ENCODE measurements at places on chromosomes 16 and 17.

DNA sequence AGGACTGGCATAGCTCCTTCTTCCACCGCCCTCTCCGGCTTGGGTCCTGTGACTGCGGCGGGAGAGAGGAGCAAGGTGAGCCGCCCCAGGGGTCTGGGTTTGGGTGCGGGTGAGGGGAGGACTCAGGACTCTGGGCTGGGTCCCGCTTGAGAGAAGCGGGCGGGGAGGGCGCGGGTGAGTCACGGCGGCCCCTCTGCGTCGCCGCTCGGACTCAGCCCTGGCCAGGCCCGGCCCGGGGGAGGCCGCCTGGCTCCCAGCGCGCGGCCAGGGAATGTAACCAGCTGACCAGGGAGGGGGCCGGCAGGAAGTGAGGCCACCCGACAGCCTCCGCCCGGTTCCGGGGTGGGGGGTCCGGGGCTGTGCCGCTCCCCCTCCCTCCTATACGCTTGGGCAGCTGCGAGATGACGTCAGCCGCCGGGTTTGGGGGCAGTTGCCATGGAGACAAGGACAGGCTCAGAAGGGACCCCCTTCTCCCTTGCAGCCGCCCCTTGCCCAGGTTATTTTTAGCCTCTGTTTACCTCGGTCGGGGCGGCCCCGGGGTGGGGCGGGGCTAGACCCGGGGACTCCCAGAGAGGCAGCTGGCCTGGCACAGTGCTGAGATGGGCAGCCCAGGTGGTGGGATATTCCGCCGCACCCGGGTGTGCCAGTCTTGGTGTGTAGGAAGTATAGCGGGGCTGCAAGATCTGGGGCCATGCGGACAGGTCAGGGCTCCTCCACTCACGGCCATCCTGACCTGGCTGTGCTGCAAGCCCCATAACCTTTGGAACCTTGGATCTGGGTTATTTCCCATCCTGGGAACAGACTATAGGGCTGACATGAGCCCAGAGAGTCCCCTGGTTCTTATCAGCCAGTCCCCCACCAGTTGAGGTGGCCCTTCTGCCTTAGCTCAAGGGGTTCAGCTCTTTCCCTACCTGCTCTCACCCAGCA is 1.6 kb downstream of the RIPOR1 start:
- no peak for DNase-seq

DNA sequence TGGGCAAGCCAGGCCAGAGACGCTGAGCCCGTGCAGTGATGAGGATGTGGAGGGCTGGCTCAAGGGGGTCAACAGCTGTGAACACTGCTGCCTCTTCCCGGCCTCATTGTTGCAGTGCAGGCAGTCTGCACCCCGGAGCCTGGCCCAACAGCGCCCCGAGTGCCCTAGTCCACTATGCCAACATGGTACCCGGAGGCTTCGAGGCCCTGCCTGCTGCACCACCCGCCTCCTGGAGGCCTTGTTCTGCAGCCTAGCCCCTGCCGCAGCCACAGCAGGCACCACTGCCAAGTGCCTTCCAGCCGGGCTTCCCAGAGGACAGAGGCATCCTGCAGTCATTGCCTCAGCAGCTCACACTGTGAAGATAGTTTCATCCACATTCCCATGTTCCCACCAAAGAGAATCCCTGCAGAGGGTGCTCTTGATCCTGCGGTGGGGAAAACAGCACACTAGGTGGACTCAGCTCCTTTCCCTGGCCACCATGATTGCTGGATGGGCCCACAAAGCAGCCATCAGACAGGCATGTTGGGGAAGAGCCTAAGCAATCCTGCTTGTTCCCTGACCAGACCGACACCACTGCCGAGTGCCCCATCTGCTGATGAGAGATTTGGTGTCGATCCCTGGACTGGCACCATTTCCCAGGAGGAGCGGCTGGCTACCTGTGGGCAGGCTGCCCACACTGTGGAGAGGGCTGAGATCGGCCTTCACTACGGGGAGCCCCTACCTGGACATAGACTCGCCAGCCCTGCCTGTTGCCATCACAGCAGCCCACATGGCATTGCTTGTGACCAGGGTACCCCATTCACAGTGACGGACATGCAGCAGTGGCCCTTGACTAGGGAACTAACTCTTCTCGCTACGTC is 44.9 kb downstream of the USP22 start:
- DNase-seq: no peak

DNA sequence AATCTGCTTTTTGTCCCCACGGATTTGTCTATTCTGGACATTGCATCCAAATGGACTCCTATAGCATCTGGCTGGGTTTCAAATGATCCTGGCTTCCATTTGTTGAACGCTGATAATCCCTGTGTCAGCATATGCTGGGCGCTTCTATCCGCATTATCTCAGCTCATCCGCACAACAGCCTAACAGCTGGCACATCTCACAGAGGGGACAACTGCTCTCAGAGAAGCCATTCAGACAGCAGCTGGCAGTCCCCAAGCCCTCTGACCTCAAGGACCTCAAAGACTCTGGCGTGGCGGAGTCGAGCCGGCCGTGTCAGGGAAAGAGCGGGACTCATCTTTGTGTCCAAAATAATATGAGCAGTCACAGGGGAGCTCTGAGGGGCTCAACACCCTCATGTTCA is 82.3 kb downstream of the NT5M start:
- DNase-seq: no peak

GRCh38 chr16:23699100-23699499 is 13.9 kb downstream of the ERN2 start:
- no peak for DNase-seq

GRCh38 chr16:30406795-30407101 is 658 bp upstream of the ZNF771 start:
- no peak for DNase-seq

- no peak for DNase-seq
Measured at GRCh38 chr17:57943140-57943539, 12.1 kb downstream of the CUEDC1 start.

DNA sequence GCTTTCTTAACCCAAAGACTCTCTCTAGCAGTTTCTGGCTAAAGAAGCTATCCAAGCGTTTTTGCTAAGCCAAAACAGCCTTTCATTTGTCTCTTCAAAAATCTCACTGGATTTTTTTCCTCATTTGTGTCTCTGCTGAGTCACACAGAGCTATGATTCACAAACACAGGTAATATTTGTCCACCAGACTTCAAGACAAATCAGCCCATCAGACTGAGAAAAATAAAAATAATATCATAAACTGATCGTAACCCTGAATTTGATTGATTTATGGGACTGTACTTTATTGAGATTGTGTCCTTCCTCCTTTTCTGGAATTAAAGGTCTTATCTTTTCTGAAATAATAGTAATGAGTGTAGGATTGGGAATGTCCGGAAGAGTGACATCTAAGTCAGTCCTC is 25.8 kb downstream of the TRIM16 start:
- no peak for DNase-seq

- DNase-seq: no peak
Measured at GRCh38 chr17:13353590-13353989, 248.1 kb downstream of the HS3ST3A1 start.

DNA sequence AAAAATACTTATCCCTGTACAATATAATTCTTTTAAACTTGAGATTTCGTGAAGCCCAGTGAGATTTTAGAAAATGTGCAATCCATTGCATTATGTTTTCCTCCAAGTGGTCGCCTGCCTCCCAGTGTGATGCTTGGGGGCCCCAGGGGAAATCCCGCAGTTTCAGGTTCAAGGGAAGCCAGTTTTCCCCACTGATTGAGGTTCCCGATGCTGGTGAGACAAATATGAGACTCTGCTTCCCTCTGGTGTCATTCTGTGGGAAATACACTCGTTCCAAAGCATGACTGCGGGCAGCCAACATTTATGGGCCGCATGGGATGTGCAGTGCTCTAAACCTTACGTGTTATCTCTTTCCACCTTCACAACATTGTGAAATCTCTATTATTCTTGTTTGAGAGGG is 200.8 kb downstream of the PRKCB start:
- DNase-seq: peak; percentile 12

DNA sequence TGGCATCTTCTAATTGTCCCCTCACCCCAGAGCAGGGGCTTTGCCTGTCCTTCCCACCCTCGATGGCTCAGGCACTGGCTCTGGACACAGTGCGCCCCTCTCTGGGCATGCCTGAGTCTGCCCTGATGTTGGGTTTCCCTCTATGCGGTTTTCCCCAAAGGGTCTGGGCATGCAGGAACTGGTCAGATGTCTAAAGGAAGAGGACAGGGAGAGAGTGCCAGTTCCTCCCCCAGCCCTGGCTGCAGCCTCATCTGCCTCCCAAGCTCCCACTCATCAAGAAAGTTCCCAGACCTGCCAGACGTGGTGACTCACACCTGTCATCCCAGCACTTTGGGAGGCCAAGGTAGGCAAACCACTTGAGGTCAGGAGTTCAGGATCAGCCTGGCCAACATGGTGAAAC is 41.3 kb upstream of the PABPN1L start:
- no peak for DNase-seq

GRCh38 chr16:15055141-15056053 is 477 bp downstream of the NTAN1 start:
- DNase-seq: peak; percentile 61

DNA sequence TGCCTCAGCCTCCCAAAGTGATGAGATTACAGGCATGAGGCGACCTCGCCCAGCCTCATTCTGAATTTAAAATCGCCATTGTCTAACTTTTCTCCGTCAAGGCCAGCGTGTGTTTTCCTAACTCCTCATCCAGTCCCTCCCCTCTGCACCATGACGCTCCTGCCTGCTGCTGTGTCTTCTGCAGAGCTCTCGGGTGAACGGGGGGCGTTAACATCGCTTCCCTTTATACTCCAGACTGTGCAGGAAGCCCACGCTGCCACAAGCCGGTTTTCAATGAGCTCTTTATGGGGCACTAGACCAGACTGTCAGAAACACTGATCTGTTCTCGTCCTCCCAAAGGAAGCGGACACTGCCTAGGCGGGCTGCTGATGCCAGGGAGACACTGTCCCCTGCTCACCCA is 13.2 kb downstream of the AANAT start:
- DNase-seq: no peak

DNA sequence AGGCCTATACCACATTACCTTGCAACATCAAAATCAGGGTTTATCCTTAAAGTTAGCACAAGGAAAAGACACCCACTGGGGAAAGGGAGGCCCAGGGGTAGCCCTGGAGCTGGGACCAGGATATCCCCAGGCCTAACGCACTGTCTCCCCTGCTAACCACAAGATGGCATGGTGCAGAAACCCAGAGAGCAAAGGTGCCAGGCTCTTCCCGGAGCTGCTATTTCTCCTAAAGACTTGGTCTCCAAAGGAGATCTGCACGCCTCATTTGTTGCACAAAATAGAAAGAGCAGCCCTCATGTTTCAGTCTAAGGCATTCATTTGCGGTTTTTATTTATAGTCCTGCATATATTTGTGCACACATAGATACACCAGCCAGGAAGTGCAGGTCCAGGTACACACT is 408.6 kb downstream of the SOX9 start:
- no peak for DNase-seq

- no peak for DNase-seq
Measured at GRCh38 chr17:17896746-17897145, 60.0 kb upstream of the SREBF1 start.

DNA sequence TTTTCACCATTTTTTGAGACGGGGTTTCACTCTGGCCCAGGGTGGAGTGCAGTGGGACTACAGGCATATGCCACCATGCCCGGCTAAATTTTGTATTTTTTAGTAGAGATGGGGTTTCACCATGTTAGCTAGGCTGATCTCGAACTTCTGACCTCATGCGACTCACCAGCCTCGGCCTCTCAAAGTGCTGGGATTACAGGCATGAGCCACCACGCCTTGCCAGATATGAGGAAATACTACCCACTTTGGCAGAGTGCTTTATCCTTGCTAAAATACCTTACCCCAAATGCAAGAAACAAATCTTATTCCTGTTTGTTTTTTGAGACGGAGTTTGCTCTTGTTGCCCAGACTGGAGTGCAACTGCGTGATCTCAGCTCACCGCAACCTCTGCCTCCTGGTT is 62.9 kb upstream of the MGAT5B start:
- no peak for DNase-seq

DNA sequence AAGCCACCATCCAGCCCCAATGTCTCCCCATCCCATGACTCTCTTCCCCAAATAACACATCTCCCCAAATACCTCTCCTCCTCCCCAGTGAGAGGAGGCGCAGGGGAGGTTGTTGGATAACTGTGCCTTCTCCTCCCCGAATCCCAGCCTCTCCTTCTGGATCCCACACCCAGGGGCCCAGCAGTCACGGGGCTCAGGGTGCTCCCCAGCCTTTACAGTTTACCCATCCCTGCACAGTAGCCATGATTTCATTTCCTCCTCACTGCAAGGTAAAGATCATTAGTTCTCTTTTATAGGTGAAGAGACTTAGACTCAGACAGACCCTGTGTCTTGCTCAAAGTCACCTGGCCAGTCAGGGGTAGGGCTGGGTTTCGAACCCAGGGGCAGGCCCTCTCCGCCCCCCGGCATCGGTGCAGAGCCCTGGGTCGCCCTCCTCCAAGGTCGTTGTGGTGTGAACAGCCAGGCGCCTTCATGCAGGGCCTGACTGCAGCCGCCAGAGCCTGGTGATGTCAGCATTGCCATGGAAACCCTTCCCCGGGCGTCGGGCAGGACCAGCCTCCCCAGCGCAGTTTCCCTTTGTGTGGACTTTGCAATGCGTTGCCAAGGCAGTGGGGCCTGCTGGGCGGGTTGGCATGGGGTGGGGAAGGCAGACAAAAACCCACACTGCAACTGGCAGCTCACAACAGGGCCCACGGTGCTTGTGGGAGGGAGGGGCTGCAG is 53.3 kb upstream of the TOB1 start:
- DNase-seq: peak; percentile 52

GRCh38 chr16:3171181-3171854 is 16.7 kb upstream of the OR1F1 start:
- peak; percentile 52 for DNase-seq

- DNase-seq: no peak
Measured at GRCh38 chr16:68508641-68509240, 30.4 kb upstream of the ZFP90 start.

GRCh38 chr16:78443542-78444364 is 344.3 kb downstream of the WWOX start:
- DNase-seq: no peak

DNA sequence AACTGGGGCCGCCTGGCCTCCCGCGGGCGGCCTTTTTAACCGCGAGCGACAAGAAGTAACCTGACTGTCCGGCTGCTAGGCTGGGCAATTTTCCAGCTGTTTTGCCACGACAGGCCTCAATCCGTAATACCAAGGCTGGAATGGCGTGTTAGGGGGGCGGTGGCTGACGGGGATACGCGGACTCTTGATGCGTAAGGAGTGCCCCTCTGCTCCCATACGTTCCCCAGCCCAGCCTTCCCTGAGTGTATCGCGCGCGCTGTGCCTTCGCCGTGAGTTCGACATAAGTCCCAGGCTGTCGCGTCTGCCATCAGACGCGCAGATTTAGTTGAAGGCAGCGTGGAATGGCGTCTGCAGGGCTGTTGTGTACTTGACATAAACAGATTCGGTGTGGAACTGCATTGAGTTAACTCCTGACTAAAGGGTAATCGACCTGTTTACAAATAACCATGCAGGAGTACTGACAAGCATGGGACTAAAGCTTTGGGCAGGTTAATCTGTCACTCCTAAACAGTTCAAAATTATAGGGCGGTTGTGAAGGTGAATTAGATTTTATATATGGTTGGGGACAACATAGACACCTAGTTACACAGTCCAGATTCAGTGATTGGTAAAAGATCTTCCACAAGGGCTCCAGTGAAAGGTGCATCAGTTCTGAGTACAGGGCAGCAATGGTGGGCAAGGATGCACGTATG is 16.6 kb upstream of the ERN1 start:
- DNase-seq: peak; percentile 22

- no peak for DNase-seq
Measured at GRCh38 chr16:28063591-28064061, at the start of gene GSG1L. Gene GSG1L, minus strand, starts transcription at chr16:28063714. Its CDS starts 290 bp downstream, at chr16:28063424.

GRCh38 chr16:46790599-46791270 is 40.2 kb downstream of the C16orf87 start:
- no peak for DNase-seq

GRCh38 chr16:30745082-30745481 is 3.1 kb upstream of the PHKG2 start:
- no peak for DNase-seq
